ENCODE measurements at places on chromosomes 13 and 19.

GRCh38 chr19:15149737-15150136 lies 42.5 kb downstream of the SYDE1 start:
- DNase-seq = no peak

- DNase-seq = no peak
These were observed 4.7 kb upstream of the GSK3A start for GRCh38 chr19:42246922-42247639.

DNA sequence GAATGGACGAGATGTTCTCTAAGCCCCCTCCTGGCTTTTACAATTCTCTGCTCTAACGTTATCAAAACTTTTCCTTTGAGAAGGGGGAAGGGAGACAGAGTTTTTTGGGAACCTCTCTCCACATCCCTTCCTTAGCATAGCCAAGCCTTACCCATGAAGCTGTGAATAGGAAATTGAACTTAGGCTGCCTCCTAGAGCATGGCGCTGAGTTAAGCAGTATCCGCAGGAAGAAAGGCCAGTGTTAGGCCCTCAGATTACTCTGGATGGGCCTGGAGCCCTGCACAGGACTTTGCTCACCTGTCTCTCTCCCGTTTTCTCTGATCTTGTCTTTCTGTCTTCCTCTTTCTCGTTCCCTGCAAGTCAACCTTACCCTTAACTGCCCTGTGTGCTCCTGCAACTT lies 39.6 kb downstream of the CYP2B6 start:
- no peak for DNase-seq

- no peak for DNase-seq
These were observed 115.8 kb downstream of the DIAPH3 start for GRCh38 chr13:60047918-60048317.

DNA sequence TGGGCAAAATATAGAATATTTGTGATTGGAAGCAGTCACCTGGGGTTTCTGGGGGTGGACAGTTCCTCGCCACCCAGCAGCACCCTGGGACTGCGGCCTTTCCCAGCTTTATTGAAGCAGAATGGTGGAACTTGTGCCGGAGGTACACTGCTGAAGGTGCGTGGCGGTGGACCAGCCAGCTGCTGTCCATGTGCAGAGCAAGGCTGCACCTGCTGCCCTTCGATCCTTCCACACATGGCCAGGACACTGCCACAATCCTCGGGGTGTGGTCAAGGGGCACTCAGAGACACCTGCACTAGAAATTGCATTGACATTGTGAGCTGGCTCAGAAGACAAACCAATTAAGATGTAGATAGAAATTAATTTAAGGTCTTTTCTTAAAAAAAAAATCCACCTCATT lies 11.4 kb upstream of the GPI start:
- DNase-seq = no peak

DNA sequence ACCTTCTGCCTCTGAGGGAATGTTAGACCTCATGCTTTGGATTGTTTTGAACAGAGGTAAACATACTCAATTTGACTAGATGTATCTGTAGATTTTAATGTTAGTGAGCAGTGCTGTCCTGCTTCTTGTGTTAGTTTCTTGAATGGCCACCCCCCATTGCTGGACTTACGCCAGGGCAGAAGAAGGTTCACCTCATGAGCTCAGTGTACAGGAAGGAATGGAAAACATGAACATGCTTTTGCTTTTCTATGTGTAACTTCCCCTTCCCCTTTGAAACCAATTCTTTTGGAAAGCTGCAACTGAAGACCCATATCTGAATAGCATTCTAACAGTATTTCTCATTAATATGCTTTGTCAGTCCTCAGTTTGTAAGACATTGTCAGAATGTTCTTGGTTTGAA lies 32.3 kb downstream of the WASF3 start:
- no peak for DNase-seq

- DNase-seq = no peak
These were observed 345.3 kb upstream of the OBI1 start for GRCh38 chr13:79003989-79004898.

DNA sequence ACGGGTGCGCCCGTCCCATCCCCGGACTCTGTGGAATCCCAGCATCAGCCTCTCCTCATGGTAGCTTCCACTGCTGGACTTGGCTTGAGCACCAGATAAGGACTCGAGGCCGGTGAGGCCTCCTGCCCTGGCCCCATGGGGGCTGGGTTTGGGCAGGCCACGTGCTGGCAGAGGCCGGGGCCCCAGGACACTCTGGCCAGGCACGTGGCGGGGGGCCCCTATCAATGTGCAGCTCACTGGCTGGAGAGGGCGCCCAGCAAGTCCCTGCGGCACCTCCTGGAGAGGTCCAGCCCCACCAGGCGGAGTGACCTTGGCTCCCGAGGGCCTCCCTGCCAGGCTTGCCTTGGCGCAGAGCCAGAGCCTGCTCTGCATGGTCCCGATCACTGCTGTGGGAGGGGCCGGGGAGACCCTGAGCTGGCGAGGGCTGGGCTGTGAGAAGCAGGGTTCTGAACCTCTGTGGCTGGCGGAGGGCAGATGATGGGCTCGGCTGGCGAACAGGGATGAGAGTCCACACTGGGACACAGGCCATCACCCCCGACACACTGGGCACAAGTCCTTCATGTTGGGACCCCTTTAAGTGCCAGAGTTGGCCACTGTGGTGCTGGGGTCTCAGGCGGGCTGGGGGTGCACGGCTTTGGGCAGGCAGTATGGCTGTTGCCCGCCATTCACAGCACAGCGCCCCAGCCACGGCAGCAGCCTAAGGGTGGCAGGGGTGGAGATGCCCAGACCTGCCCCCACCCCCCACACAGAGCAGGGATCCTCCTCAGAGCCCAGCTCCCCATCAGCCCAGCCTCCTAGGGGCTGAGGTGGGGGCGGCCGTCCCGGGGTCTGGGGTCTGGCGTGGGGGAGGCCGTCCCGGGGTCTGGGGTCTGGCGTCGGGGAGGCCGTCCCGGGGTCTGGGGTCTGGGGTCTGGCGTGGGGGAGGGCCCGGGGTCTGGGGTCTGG lies 19.1 kb downstream of the CEBPG start:
- no peak for DNase-seq

- DNase-seq = no peak
These were observed 56.8 kb downstream of the POLR1D start for GRCh38 chr13:27678306-27679040.

DNA sequence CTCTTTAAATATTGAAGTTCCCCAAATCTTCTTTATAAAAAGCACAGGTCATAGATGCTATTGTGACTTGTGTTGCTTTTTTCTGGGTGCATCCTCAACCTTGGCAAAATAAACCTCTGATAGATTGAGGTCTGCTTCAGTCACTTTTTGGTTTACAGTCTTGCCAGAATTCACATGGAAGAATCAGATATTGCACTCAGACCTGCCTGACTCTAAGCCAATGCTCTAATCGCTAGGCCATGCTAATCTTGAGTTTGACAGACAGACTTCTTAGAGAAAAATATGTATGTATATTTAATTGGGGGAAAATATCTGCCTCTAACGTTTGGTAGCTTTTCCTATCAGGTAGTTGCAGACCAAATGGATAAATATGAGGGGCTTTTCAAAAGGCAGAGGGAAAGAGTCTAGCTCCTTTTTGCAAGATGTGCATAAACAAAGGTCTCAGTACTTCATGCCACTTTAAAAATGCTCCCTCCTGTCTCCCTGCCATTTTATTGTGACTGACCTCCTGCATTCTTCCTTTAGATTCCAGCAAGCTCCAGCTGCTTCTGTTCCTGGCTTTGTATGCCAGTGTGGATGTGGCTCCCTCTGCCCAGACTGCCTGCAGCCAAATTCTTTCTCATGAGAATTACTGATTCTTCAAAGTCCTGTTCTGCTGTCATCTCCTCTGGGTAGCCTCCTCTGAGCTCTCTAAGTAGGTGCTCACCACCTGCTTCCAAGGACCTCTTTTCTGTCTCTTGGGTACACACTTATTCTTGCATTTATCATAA lies 42.4 kb upstream of the RFC3 start:
- no peak for DNase-seq

DNA sequence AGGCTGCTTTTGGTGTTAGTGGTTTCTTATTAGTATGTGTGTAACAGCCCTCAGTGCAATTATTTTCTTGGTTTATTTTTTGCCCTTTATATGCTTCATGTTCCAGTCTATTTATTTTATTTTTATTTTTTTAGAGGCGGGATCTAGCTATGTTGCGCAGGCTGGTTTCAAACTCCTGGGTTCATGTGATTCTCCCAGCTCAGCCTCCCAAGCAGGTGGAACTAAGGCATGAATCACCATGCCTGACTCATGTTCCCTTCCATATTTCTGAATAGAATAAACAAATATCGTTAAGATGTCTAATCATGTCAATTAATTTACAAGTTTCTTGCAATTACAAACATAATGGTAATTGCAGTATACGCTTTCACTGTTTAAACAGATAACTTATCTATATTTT lies 11.7 kb downstream of the SKA3 start:
- DNase-seq = peak; percentile 55

DNA sequence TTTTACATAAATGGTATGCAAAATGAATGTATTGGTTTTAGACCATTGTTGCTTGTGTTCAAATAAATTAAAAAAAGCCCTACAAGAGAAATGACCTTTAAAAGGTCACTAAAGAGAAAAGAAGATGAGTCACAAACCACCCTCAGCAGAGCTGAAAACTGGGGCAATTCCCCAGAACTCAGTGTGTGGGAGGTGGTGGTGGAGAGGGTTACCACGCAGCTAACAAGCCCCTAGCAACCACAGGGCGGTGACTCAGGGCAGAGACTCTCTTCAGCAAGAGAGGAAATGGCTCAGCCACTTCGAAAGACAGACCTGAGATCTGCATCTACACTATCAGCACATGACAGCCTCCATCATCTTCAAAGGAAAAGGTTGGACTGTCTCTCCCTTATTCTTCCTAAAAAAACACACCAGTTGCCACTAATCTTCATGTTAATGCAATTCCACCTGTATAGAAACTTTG lies 29.4 kb upstream of the NDFIP2 start:
- DNase-seq = no peak

DNA sequence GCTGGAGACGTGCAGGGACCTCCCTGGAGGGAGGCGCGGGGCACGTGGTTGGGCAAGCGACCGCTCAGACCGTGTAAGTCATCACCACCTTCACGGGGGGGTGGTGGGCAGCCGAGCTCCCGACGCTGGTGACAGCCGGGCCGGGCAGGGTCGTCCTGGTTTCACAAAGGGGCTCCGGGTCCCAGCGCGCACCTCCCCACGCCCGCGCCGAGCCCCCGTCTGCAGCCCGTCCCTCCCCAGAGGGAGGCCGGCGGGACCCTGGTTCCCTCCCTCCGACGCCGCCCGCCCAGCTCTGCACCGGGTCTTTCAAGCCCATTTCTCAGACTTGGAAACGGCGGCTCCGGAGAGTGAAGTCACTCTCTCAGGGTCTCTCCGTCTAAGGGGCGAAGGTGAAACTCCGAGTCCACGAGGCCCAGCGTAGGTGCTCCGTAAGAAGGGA lies 729 bp upstream of the ARID3A start:
- DNase-seq = no peak

DNA sequence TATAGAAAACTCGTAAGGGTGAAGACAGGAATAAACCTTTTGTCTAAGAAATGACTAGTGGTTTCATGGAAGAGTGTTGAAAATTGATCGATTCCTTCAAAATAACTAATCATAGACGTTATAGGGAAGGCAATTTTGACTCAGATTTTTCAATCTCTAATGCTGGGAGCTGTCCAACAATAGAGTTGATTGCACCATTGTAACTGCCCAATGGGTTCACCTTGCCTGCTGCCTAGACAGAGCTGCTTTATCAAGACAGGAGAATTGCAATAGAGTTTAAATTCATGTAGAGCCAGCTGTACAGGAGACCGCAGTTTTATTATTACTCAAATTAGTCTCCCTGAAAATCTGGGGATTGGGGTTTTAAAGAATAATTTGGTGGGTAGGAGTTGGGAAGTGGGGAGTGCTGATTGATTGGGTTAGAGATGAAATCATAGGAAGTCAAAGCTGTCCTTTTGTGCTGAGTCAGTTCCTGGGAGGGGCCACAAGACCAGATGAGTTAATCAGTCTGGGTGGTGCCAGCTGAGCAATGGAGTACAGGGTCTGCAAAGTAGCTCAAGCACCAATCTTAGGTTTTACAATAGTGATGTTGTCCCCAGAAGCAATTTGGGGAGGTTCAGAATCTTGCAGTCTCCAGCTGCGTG lies 16.8 kb upstream of the ADGRE2 start:
- DNase-seq = no peak

- DNase-seq = no peak
These were observed 2.7 kb downstream of the CYP4F3 start for GRCh38 chr19:15643387-15643786.

- no peak for DNase-seq
These were observed 669.6 kb downstream of the UQCRFS1 start for GRCh38 chr19:28543244-28543776.

- DNase-seq = no peak
These were observed 16.3 kb upstream of the TEX29 start for GRCh38 chr13:111304041-111304544.

GRCh38 chr13:39612023-39612637 lies 9.1 kb upstream of the LHFPL6 start:
- DNase-seq = no peak

DNA sequence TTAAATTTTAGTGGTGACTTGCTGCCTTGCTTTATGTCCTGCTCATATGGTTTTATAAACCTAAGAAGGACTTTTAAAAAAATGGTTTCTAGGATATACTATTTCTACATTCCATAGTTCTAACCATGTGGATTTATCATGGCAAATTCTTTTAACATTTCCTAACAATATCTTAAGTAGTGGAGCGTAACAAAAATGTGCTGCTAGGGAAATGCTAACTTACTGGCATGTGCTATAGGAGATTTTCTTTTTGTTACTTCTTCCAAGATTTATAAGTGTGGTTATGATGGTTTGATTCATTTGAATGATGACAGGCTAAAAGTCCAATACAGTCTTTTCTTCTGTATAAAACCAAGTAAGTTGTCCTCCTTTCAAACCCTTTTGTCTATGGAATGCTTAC lies 713.7 kb downstream of the SLITRK1 start:
- no peak for DNase-seq

GRCh38 chr19:23872282-23872919 lies 42.3 kb upstream of the ZNF726 start:
- no peak for DNase-seq

DNA sequence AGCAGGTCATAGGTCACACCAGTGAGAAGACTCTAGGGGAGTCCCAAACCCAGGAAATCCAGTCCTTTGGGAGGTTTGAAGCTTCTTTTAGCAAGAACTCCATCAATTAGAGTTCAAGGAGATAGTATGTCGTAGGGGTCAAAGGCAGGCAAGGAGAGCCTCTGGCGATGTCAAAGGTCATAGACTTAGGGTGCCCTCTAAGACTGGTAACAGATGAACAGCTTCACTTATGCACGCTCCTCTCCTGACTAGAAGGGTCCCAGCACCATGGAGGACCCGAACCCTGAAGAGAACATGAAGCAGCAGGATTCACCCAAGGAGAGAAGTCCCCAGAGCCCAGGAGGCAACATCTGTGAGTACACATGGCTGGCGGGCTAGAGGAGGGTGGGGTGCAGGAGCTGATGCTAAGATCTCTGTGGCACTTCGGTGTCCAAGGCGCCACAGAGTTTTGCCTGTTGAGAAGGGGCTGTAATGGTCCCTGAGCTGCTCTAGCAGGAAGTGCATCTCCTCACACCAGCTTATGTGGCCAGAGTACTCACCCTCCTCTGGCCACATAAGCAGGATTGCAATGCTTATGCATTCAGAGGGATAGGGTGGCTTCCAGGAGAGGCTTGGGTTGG lies 557 bp downstream of the ZNF576 start:
- DNase-seq = no peak

All from Panc1 (cell line).